ENCODE measurements at places on chromosomes 12 and 14.

DNA sequence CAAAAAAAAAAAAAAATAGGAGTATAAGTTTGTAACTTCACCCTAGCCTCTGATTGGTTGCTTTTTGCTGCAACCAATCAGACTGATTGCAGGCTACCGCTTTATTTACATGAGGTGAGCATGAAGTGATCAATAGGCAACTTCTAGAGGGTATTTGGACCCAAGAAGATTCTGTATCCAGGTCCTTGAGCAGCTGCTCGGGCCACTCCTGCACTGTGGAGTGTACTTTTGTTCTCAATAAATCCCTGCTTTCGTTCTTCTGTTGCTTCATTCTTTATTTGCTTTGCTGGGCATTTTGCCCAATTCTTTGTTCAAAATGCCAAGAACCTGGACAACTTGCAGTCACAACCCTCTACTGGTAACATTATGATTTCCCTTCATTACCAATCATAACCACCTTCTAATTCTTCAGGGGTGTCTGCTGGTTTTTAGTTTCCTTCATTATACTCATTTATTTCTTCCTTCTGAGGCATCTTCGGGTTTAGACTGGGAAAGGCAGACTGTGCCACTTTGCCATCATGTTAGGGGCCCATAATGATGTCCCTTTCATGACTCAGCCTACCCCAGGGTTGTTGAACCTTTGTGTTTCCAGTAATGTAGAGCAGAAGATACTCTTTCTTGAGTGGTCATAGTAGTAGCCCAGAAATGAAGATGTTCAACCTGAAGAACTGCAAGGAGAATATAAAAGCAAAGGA is 43.4 kb upstream of the LIMA1 start:
- no peak for DNase-seq

DNA sequence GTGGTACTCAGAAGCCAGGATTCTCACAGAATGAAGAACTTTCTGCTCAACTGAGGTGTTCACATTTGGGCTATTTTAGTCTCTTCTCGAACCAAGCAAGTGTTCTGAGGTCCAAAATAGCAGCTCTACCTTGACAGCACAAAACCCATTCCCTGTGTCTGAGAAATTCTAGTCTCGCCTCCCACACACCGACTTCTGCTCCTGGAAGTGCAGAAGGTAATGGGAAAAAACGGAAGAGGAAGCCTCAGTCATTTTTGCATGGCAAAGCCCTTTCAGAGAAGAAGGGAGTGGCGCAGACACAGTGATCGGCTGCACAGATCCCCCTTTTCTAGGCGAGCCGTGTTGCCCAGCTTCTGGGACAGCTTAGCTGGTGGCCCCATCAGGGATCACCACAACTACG is 31.2 kb upstream of the VPS33A start:
- DNase-seq, result no peak

GRCh38 chr12:103560604-103561101 is 26.4 kb upstream of the STAB2 start:
- DNase-seq, result no peak

GRCh38 chr14:90632451-90632850 is 183.8 kb downstream of the TTC7B start:
- DNase-seq, result no peak
